ENCODE measurements at places on chromosomes 5 and 9.

DNA sequence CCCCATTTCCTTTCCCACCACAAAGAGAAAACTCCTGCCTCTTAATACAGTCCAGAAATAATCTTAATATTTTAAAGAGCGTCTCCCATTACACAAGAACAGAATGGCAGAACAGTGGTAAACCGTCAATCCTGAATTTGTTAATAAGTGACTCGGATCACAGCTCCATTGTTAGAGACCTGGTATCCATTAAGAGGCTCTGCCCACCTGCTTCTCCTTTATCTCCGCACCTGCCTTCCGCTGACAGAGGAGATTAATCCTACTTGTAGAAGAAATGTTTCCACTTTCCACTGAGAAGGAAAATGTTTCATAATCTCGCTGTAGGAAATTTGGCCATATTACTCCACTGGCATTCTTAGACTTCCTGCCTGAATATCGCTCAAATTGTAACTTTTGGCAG lies 1493.2 kb downstream of the MAT2B start:
- no peak for ATAC-seq

DNA sequence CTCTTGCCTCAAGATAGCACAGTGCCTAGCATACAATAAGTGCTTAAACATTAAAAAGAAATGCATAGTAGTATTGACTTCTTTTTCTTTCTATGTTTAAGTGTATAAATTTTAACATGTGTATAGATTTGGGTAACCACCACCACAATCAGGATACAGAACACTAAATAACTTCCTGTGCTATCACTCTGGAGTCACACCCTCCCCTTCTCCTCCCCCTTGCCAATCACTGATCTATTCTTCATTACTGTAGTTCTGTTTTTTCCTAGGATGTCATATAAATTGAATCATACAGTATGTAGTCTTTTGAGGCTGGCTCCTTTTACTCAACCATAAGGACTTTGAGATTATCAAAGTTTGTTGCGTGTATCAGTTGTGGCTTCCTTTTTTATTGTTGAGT lies 68.5 kb downstream of the OSTF1 start:
- ATAC-seq, result no peak

DNA sequence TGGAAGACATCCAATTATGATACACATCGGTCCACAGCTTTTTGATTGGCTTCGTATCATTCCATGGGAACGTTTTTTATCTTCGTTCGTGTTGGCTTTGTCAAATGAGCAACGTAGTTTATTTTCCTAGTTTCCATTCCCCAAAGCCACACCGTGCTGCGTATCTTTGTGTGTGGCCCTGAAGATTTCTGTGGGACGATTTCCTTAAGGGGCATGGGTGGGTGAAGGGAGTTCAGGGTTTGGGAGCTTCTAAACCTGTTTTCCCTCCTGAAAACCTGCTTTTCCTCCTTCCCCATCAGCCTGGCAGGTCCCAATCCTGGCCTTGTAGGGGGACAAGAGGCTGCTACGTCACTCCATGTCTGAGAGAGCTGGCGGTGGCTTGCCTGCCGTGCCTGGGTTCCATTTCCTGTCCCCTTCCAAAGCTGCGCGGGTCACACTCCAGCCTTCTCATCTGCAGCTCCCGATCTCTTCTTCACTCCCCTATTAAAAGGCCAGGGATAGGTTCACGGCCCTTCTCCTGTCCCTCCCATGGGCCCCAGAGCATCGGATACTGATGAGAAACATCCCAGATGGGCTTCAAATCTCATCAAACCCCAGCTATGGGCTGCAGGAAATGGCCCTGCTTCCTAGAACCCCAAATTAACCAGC lies 23.5 kb upstream of the ASS1 start:
- peak; percentile 58 for ATAC-seq

DNA sequence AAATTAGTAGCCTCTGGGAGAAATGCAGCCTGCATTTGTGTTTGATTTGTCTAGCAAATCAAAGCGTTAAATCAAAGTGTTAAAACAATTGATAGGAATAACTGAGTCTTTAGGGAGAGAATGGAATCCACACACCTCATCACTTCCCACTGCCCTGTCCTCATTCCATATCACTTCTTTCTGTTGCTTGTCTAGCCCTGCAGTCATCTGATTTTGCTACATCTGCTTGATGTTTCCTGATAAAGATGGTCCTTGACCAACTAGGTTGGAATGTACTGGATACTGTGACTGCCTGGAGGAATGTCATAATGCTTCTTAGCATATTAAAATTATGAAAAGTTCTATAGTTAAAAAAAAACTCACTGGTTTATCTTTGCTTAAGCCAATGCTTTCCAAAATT lies 119.9 kb downstream of the DOCK2 start:
- ATAC-seq, result peak; percentile 90

DNA sequence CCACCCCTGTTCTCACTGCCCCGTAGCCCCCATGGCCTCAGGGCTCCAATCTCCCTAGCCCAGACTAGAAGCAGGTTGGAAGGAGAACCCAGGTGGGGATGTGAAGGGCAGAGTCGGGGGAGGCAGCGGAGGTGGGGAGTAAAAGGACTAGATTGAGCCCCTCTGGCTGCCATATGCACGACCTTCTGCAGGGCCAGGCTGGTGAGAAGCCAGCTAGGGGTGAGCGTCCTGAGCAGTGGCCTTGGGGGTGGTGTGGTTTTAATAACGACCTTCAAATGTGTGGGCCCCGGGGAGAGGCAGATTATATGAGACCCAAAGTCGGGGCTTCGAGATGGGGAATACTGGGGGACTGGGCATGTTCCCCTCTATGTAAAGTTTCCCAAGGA lies 139.5 kb downstream of the C9orf50 start:
- no peak for ATAC-seq

Data from SK-N-SH treated with all-trans-retinoic acid at 6 μM for 48 hours (cell line).